ENCODE measurements at places on chromosomes 4 and X.

GRCh38 chr4:164926301-164926700 is 49.3 kb downstream of the APELA start:
- no peak for DNase-seq

GRCh38 chrX:281166-281999 is at the start of gene PLCXD1:
Gene PLCXD1 (plus strand): TSS chrX:281381. CDS start chrX:284188, 2,807 bp downstream.
- no peak for DNase-seq

DNA sequence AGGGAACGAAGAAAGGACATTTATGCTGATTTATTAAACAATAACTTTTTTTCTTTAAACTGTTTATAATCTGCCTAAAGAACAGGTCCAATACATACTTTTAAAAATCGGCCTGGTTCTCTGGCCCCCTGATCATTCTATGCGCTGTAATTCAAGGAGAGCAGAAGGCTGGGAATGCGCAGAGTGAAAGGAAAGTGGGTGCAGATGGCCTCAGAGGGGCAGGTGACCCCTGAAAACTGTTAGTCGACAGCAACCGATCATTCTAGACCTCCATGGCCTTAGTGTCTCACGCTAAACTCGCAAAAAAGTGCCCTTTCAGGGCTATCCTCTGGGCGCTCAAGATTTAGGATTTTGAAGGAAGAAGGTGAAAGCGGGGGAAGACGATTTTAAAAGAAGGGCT is 2.2 kb downstream of the PDE5A start:
- DNase-seq, result no peak

GRCh38 chr4:123419885-123420755 is 23.5 kb downstream of the SPRY1 start:
- no peak for DNase-seq

DNA sequence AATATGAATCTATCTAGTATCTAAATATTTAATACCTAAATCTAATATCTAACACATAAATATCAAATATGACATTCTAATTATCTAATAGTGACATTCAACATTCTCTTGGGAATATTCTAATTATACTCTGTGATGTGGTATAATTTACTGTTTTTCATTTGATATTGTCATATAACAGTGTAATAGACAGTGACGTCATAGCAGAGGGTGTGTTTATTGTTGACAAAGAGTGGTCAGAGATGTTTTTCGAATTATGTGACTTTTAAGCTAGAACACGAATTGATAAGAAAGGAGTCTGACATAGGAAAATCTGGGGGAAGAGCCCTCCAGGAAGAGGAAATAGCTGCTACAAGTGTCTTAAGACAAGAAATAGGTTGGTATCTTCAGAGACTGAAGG is 5.9 kb upstream of the MAGEC3 start:
- no peak for DNase-seq

- DNase-seq, result no peak
Measured at GRCh38 chrX:38999967-39000745, 198.9 kb downstream of the MID1IP1 start.

GRCh38 chr4:82388405-82388804 is 14.6 kb upstream of the HNRNPD start:
- no peak for DNase-seq

- no peak for DNase-seq
Measured at GRCh38 chr4:167379076-167379835, 145.0 kb upstream of the SPOCK3 start.

DNA sequence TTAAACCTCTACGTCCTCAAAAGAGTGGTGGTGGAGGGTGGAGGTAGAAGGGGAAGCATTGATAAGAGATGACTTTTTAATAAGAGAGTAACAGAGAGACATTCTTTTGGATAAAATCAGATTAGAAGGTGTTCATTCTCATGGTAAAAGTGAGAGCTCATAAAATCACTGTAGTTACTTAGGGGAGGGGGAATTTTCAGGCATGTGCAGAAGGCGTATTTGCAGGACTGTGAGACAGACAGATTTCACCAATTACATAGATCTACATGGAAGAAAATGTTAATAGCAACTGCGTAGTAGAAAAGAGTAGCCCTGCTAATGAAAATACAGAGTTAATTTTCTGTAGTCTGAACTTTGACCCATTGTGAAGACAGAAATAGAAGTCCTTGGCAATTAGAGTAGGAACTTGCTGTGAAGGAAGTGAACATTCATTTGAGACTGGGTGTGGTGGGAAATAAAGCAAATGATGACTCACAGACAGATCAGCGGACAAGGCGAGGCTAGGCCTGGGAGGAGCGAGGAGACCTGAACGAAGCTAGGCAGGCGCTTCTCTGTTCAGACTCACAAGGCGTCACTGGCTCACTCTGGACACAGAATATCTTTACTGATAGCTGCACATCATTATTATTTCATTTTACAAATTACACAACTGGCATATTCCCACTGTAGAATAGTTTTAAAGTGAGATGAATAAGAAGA is 57.2 kb upstream of the FAM9C start:
- peak; percentile 67 for DNase-seq

DNA sequence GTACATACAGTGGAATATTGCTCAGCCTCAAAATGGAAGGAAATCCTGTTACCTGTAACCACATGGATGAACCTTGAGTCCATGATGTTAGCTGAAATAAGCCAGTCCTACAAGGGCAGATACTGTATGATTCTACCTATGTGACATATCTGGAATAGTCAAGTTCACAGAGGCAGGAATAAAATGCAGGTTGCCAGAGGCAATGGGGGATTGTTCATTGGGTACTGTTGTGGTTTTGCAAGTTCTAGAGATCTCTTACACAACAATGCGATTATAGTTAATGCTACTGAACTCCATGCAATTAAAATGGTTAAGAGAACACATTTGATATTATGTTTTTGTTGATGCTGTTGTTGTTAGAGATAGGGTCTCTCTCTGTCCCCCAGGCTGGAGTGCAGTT is 74.6 kb downstream of the SHROOM2 start:
- no peak for DNase-seq

- no peak for DNase-seq
Measured at GRCh38 chr4:99024481-99025275, 29.2 kb downstream of the METAP1 start.

DNA sequence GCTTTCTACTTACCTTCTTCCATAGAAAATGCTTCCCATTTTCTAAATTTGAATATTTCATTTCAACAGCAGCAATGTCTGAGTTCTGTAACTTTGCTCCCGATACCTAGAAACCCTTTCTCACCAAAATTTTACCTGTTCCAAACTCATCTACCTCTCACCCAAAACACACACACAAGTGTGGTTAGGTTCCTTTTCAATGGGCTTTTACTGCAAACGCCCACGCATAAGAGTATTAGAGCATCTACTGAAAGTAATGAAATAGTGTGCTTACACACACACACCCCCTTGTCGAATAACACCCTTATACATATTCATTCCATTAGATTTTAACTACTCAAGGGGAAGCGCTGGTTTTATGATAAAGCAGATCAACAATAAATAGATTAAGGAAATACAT is 610.3 kb upstream of the AADAT start:
- no peak for DNase-seq

DNA sequence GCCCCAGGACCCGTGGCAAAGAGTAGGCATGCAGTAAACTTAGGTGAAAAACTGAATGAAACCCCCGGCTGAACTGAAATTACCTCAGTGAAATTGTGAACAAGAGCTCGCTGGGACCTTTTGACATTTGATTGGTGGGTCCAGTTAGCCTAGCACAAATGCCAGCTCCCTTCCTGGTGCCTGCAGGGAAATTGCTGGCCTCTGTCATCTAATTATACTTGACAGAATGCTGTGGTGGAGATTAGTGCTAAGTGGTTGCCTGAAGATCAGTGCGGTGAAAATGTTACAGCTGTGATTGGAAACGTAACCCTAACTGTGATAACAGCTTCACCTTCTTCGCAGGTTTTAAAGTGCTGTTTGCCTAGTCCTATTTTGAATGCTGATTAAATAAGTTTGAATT is 43.0 kb downstream of the ADD1 start:
- DNase-seq, result no peak

DNA sequence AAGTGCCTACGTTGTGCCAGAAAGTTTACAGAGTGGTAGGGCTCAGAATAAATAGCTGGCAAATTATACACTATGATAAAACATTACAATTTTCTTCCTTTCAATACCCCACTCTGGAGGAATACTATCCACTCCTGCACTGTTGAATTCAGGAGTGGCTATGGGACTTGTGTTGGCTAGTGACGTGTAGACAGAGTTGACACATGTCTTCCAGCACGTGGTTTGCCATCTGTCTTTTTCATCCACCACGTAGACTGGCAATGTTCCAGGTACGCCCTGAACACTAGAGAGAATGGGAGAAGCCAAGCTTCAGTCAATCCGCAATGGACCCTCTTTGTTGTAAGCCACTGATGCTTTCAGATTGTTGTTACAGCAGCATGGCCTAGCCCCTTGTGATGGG is 168.8 kb upstream of the RBPJ start:
- DNase-seq, result no peak

- DNase-seq, result no peak
Measured at GRCh38 chr4:4990857-4991540, 28.3 kb downstream of the CYTL1 start.

DNA sequence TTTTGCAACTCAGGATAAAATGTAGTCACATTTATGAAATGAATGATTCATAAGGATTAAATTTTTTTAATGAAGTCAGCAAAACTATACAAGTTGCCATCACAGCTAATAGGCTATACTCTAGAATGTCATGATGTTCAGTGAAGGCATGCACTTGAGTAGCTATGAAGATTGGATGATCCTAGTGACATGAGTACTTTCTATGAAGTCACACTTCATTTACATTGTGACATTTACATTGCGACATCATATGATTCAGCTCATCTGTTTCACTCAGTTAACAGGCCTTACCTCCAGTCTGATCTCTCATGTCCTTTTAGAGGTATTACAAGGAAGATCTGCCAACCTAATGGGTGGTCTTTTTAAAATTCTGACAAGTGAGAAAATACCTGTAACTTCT is 82.7 kb upstream of the FGF13 start:
- no peak for DNase-seq

DNA sequence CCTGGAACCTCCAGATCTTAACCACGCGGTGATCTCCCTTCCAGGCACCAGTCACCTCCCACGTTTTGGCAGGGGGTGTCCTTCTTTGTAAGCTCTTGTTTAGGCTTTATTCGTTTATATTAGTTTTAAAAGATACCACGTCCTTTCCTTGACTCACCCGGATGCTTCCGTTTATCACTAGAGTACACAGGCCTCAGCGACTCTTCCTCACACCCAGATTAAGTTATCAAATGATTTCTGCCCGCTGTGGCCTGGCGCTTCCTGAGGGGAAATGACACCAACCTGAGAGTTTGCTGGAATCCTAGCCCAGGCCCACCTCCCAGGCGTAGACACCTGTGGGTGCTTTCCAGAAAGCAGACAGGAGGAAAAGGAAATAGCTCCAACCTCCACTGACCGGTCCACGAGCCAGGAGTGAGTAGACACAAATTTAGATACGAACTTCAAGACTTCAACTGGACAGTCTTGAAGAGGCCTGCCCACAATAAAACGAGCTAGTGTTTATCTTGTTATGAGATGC is 756 bp upstream of the ADAMTS3 start:
- no peak for DNase-seq

DNA sequence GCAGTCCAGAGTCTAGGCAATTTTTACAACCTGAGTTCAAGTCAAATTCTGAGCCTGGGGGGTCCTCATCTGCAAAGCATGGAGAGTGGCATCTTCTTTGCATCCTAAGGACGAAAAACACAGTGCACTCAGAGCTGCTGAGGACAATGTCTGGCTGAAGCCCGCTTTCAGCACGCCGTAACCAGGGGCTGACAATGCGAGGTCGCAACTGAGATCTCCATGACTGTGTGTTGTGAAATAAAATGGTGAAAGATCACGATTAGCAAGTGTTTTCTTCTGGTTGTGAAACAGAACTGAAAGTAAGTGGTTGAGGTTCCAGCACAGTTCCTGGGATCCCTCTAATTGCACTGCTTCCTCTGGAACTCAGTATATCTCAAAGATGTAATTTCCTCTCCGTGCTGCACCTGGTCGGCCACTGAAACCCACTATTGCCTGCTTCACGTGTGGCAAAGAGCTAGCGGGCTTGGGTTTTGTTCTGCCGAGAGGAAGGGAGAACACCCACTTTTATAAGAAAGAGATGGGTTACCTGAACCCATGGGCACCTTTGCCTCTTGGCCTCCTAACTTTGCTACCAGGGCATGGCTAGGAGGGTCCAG is 7.7 kb upstream of the F11 start:
- no peak for DNase-seq

- DNase-seq, result no peak
Measured at GRCh38 chr4:150173982-150174398, 95.7 kb downstream of the DCLK2 start.

All from CD4-positive, alpha-beta T cell treated with Interferon gamma for 1 hour (primary cell).